ENCODE measurements at places on chromosomes 2 and 18.

- no peak for DNase-seq
These were observed 4.2 kb downstream of the PXDN start for GRCh38 chr2:1739961-1740715.

DNA sequence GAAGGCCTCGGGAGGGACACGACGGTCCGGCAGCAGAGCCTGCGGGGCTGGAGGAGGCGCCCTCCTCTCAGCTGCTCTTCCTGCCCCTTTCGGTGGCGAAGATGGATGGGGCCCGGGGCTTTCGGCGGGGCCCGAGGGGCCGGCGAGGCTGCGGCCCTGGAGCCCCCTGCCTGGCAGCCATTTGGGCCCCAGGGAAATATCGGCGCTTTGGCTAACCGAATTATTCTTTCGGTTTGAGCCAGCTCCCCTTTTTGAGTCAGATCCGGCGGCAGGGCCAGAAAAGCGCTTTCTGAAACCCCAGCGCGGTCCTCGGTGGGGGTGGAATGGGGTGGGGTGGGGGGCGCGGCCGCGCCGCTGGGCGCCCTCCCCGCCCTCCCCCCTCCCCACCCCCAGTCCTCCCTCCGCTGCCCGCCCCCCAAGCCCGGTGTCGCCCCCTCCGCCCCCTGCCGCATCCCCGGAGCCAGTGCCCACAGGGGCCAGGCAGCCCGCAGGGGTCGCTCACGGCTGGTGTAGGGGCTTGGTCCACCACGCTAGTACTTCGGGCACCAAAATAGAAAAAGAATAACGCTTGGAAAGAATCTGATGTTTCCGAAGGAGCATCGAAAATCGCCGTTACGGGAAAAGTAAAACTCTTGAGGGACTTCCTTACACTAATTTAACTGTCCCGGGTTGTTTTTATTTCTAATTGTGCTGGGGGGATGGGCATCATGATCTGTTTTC is 9.1 kb upstream of the ARID5A start:
- no peak for DNase-seq

- DNase-seq: no peak
These were observed at the start of gene MYO3B for GRCh38 chr2:170177950-170178781. Gene MYO3B, plus strand, starts transcription at chr2:170178147. Its CDS starts 141 bp downstream, at chr2:170178288.

- DNase-seq: no peak
These were observed 149.7 kb upstream of the PIK3C3 start for GRCh38 chr18:41805341-41805740.

DNA sequence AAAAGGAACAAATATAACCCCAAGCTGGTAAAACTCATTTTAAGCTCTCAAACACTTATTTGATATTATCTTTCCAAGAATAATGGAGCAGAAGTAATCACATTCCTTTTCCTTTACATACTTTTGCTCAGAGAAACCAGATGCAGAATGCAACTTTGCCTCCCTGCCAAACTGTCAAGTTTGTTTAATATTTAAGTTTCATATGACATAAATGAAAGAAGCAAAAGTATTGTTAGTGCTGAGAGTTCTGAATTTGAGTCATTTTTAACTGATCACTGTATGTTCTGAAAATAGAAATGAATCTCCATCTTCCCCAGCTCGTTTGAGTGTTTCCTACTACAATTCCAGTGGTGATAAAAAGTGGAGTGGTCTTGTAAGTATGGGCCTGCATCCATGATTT is 423.4 kb downstream of the PID1 start:
- no peak for DNase-seq

GRCh38 chr2:11031876-11032275 is 120.1 kb downstream of the KCNF1 start:
- DNase-seq: no peak

DNA sequence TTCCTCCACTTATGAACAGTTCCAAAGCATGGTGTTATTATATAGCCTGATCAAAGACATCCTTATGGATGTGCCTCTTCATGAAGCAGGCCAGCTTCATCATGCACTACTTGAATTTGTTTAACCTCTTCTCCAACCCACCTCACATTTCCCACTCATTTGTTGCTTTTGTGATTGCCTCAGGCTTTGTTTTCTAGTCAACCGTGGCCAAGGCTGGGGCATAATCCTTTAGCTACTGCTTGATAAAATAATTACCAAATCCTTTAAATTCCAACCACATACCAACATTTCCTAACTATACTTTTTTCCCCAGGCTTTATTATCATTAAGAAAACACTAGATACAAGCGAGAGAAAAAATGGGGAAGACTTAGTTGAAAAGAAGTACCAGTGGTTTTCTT is 39.6 kb upstream of the SCN1A start:
- DNase-seq: no peak

DNA sequence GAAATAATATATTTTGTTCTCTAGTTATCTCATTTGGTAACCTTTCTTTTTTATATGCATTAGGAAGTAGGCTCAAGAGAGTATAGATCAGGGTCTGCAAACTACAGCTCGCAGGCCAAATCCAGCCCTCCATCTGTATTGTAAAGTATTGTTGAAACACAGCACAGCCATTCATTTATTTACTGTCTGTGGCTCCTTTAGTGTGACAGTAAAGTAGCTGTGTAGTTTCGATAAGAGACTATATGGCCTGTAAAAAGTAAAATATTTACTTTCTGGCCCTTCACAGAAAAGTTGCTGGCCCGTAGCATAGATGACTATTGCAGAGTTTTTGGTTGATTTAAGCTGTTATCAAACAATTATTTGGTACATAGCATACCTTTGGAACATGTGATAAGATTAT is 67.6 kb downstream of the MIB1 start:
- no peak for DNase-seq

DNA sequence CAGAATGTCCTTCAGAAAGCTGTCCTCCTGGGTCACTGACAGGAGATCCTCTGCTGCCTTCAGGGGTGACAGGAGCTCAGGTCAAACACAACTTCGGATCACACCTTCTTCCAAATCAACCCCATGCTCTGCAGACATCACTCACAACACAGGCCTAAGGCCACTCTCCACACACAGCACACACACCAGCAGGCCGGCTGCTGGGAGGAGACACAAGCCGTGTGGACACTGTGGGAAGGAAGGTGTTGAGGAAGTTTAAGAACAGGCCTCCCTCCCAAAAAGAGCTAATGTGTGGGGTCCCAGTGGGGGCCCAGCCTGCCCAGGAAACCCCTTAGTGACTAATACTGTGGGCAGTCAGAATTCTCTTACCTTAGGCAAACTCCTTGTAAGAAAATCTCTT is 290.3 kb upstream of the ID2 start:
- DNase-seq: no peak

DNA sequence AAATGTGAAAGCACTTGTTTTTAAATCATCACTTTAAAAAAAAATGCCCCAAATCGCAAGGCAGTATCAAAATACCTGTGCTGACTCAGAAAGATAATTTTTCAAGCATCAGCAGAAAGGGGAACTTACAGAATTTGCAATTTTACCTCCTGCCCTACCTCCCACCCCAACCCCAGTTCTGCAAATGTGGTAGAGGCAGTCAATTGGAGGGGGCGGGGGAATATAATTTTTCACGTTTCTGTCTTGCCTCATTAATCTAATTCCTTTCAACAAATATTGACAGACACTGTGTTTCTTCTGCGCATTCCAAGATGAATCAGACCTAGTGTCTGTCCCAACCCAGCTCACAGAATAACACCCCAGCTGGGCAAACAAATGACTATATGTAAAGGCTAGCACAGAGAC is 76.8 kb downstream of the ALPK2 start:
- DNase-seq: no peak

GRCh38 chr2:236177604-236177966 is 9.4 kb upstream of the GBX2 start:
- no peak for DNase-seq

DNA sequence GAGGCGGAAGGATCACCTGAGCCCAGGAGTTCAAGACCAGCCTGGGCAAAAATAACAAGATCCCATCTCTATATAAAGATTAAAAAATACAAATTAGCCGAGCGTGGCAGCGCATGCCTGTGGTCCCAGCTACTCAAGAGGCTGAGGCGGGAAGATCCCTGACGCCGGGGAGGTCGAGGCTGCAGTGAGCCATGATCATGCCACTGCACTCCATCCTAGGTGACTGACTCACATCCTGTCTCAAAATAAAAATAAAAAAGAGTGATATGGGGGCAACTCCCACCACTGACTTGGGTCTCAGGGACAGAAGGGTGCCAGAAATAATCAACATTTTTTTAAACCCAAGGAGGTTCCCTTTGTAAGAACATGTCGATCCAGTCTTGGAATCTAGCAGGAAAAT is 37.6 kb downstream of the ZNF516 start:
- no peak for DNase-seq

- no peak for DNase-seq
These were observed 116.6 kb upstream of the RBBP8 start for GRCh38 chr18:22816266-22817176.

DNA sequence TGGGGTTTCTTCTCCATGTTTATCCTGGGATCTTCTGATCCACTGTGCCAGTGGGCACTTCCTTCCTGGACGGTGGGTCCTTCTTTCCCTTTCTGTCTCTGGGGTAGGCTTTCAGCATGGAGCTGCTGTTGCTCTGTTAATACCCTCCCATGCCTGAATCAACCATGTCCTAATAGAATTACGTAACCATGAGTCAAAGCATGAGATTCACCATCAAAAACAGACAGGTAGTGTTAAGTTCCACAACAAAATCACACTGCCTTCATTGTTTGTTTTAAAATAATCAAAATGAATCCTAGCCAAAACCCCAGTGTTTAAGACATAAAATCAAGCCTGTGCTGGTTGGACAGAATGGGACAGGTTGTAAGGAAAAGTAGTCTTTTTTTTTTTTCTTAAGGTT is 37.5 kb downstream of the GNAL start:
- no peak for DNase-seq

- DNase-seq: no peak
These were observed 266.5 kb downstream of the PTGR3 start for GRCh38 chr18:74942319-74942910.

DNA sequence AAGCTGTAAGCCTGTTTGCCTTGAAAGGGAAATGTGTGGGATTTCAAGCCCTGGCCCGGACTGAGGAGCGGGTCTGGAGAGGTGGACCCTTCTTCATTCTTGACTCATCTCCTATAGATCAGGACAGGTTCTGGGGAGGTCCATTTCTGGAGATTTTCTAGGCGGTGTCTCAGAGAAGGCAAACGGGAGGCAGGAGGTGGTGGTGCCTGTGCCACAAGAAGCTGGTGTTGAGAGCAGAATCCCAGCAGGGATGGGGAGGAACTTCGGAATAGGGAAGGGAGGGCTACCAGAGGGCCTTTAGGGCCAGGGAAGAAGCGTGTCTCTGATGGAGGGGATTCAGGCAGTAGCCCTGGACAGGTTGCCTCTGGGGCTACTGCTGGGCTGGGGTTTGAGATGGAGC is 93.0 kb downstream of the CTIF start:
- DNase-seq: no peak

DNA sequence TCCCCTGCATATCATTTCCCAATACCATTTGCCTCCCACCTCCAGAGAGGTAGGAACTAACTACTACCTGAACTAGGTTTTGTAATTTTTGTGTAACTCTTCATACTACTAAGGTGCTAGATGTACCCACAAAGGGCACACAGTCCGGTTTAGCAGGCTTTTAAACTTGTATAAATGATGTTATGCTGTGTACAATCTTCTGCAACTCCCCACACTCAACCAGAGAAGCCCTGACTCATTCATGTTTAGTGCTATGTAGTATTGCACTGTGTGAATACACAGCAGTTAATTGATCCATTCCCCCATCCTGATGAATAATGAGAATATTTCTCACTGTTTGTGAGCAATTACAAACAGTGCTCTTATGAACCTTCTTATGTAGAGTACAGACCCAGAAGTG is 285.6 kb downstream of the SMAD2 start:
- DNase-seq: no peak

DNA sequence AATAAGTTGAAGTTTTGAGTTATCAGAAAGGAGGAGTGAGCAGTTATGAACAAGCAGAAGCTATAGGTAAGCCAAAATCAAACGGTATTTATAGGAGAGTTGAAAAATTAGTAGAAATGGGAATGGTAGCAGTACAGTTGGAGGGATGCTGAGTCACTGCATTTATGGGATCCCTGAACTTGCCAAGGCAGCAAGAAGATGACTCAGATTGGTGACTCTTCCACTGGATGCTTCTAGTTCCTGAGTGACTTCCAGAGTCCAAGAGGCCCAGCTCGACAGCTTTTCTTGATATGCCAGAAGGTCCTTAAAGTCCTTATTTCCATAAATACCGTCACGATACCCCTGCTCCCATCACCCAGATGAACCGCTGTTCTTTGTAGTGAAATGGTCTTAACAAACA is 31.1 kb upstream of the ACTR3 start:
- no peak for DNase-seq

GRCh38 chr2:216994353-216994854 is 134.5 kb upstream of the TNP1 start:
- DNase-seq: no peak

- no peak for DNase-seq
These were observed 284.7 kb downstream of the LRRTM1 start for GRCh38 chr2:80019571-80020460.
